SW 1271 (cell line): ENCODE measurements at places on chromosomes 6 and 20.
A peak's percentile ranks its signal among the peaks of the same experiment; 100 is the strongest.

GRCh38 chr20:59412875-59413284 lies 112.5 kb downstream of the EDN3 start:
- no peak for DNase-seq

- no peak for DNase-seq
Observed at GRCh38 chr20:47993035-47993755, 207.9 kb upstream of the SULF2 start.

- DNase-seq: no peak
Observed at GRCh38 chr20:54534101-54534500, 58.7 kb downstream of the DOK5 start.

- no peak for DNase-seq
Observed at GRCh38 chr6:15366003-15366535, 120.2 kb downstream of the JARID2 start.

DNA sequence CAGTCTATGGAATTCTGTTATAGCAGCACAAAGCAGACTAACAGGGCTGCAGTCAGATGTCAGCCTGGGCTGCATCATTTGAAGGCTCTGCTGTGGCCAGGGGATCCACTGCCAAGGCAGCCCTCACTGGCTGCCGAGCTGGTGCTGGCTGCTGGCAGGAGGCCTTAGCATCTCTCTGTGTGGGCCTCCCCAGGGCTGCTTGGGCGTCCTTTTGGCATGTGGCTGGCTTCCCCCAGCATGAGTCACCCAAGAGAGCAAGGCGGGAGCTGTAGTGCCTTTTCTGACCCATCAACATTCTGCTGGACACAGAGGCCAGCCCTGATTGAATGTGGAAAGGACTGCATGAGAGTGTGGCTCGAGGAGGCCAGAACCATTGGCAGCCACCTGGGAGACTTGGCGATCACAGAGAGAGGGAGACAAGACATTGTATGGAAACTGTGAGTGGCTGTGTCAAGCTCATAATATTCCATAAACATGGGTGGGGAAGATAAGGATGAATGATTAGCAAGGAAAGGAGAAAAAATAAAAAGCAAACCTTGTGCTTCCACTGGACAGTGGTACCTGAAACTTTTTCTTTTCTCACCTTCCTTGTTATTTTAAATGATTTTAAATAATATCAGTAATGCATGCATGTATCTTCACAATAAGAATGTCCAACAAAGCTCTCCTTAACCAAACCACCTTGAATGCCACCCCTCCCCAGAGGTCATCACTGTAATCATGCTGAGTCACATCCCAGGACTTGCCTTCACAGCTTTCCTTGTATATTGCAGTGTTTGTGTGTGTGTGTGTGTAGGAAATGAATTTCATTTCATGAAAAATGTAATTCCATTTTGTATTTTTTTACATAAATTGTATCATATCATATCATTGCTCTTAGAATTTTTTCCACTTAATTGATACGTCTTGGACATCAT lies 55.0 kb upstream of the VSX1 start:
- peak; percentile 82 for DNase-seq

DNA sequence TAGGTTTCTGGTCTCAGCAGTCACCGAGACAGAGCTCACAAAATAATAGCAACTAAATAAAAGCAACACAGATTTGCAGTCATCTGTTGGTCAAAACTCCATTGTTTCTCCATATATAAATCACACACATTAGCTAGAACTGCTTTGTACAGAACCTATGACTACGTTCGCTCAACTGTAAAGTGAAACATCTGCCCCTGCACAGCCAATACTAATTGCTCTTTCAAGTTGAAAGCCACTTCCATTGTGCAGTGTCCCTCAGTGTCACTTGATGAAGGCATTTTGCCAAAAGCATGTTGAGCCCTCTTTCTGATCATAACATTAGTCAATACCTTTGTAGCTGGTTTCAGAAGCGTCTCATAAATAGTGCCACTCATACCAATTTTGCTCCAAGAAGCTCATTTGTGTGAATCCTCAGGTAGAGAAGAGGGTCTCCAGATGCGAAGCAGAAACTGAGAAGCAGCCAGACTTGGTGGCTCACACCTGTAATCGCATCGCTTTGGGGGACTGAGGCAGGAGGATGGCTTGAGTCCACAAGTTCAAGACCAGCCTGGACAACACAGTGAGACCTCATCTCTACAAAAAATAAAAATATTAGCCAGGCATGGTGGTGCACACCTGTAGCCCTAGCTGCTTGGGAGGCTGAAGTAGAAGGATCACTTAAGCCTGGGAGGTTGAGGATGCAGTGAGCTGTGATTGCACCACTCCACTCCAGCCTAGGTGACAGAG lies 68.9 kb downstream of the PERP start:
- DNase-seq: no peak
